Spinal cord (tissue), 10 donors: ENCODE measurements at places on chromosomes 7 and 10. TPM values are rescaled to one million over a fixed set of nuclear protein-coding genes. Genes with fewer than 3 reads are reported as not detected.

DNA sequence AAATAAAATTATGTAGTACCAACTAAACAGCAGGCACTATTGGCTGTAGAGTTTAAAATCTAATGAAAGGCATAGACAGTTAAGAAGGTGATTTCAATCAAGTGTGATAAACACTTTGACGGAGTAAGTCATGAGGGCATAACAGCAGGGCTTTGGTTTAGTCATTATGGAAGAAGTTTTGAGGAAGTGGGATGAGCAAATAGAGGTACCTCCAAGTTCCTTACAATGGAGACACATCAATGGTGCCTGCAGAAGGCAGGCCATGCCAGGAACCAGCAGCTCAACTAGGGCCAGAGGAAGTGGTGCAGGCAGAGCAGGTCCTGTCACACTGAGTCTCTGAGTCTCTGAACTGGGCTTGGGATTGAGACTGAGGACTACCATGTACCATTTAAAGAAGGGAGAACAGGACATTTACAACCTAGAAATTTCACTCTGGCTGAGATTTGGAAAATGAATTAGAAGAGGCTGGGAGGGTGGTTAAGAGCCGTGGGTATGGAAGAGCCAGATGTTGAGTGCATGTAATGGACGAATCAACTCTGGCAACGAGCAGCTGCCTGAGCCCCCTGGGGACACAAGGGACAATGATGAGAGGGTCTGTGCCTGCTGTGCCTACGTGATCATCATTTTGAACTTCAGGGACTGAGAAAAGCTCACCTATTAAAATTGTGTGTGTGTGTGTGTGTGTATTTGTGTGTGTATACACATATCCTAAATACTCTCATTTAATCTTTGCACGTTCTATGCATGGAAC lies 208.7 kb upstream of the POM121L12 start:
- no peak for DNase-seq

DNA sequence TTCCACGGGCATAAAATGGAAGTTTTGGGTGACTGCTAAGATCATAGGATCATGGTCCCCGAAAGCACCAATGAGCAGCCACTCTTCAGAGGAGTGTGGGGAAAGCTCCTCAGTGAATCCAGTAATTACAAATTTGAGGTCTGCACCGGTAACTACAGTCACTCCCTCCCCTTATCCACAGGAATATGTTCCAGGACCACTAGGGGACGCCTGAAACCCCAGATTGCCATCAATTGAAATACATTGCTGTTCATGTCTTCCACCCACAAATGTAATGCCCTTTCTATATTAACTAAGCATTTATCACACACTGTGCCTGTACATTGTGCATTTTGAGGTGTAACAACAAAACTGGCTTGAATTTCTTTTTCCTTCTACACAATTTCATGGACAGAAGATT lies 447.9 kb upstream of the PFKP start:
- peak; percentile 55 for DNase-seq

- DNase-seq = no peak
These were observed 376.2 kb upstream of the SEMA3C start for GRCh38 chr7:81294897-81295515.

GRCh38 chr10:128853537-128853936 lies 613.5 kb upstream of the MGMT start:
- DNase-seq = no peak

The SMO gene
- total RNA-seq = 17.0 TPM

The PPP1R3C gene
- 46.8 TPM for total RNA-seq

GRCh38 chr10:78849115-78849514 lies 219.7 kb upstream of the ZMIZ1 start:
- no peak for DNase-seq

DNA sequence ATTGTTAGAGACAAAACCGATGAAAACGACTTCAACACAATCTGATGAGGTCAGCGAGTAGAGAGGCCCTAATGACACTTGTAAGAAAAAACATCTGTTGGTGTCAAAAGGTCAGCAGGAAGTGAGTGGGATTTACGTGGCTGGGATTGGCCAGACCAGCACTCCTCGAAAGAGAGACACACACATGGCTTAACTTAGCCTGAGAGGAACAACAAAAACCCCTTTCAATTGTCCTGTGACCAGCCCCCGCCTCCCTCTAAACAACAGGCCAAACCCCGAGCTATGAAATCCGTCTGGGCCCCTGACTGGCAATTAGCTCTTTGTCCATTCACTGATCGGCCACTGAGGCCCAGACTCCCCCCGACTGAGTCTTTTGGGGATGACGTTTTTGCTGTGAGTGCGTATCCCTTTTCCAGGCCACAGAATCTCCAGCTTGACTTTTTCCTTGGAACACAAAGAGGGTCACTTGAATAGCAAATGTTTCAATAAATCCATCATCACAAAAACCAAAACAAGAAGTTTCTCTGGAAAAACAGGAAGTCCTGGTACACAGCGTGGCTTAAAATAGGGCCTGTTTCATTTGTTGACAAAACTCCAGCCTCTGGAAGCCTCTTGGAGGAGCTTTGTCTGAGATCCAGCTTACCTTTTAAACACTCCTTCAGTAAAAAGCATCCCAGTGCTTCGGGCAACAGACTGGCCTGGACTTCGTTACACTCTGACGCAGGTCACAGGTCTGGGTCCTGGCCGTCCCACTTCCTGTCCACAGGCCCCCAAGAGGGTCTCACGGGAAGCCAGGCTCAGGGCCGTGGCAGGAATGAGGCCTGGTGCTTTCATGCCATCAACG lies 103.0 kb downstream of the CTBP2 start:
- no peak for DNase-seq

- DNase-seq = no peak
These were observed 77.8 kb downstream of the TCERG1L start for GRCh38 chr10:131233611-131234258.

GRCh38 chr10:131979821-131980270 lies 1.9 kb downstream of the BNIP3 start:
- DNase-seq = no peak

GRCh38 chr7:22675917-22676343 lies 51.1 kb upstream of the IL6 start:
- DNase-seq = no peak

DNA sequence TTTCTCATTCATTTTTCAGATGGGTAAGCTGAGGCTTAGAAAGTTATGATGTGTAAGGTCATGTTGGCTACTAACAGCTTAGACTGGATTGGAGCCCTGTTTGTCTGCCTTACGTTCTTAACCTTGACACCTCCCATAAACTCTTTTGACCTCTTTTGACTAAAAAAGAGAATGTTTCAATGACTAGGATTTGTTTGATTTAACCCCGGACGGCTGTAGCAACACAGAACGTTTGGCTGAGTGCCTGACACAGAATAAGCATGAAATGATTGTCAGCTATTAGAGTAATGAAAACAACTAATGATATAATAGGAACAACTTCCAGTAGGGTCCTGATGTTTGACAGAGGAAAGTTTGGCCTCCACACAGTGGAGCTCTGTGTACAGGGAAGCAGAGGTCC lies 83.3 kb upstream of the PDZD8 start:
- DNase-seq = no peak

DNA sequence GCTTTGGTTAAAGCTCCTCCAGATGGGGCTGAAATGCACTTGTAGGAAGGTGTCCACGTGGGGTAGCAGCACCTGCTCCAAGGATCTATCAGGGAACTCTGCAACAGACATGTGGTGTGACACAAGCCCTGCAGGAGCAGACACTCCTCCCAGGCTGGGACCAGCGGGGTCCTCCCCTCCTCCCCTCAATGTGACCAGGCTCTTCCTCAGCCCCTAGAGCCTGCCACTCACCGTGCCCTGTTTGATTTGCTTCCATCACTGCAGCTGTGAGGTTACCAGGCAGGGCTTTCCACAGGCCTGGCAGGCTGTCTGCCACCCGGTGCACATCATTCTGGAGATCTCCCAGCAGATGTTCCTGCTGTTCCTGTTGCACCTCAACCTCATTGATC lies 13.4 kb downstream of the MMRN2 start:
- DNase-seq = no peak

- no peak for DNase-seq
These were observed 118.3 kb upstream of the SHH start for GRCh38 chr7:155930527-155930926.

GRCh38 chr7:110454713-110455112 lies 636.2 kb upstream of the LRRN3 start:
- DNase-seq = no peak

GRCh38 chr10:31464552-31464951 lies 145.5 kb downstream of the ZEB1 start:
- DNase-seq = peak; percentile 10

The CPEB3 gene
- total RNA-seq = 29.3 TPM

DNA sequence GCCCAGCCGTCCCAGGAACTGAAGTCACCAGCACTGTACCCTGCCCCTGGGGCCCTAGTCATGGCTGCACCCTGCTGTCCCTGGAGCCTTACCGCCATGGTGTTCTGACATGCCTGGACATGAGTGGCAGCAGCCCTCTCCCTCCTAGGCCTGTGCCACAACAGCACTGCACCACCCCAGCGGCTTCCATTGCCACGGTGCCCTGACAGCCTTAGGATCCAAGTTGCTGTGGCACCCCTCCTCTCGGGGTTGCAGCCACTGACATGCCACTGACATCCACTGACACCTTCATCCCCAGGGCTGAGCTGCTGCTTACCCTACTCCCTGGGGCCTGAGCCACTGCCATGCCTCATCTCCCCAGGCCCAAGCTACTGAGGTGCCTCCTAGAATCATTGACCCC lies 39.6 kb upstream of the SHH start:
- no peak for DNase-seq

DNA sequence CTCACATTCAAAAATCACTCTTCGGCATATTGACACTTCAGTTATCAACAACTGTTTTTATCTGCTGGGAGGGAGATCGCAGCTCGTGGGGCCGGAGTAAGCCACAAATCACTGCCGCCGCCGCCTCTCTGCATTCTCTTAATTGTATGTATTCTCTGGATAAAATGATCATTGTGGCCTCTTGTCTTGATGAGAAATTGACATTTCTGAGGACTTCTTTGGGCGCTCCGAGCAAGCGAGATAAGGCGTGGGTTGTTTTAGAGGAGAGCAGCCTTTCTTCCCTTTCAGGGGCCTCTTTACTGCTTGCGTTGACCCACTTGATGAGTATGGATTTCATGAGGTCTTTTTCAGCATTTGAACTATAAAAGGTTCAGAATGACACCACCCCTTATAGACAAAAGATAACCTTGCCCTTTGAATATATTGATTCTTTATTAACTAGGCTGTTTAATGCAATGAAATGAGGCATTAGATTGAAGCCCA lies 130.6 kb downstream of the EBF3 start:
- no peak for DNase-seq

DNA sequence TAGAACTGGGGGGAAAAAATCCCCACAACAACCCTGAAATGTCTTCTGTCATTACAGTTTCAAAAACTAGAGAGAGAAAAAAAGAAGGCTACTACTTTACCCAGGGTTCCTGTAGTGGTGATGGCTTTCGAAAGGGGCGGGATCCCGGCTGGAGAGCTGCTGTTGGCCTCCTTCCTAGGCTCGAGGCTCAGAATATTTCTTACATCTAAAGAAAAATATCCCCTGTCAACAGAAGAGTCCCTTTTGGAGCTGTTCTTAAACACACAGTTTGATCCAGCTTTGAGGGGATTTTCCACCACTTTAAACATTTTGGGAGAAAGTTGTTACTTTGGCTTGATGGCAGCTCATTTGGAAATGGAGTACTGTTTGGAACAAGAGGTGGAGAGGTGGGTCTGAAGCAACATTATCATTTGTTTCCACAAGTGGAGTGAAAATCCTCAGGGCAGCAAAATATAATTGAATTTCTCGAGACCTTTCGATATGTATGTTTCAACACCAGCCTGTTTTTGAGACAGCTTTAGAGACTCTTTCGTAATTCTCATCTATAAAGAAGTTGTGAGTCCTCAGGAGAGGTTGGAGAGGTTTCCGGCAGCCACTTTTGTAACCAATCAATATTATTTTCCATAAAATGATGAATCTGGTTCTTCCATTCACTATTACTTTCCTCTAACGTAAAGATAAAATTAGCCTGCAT lies 5.1 kb downstream of the HOXA13 start:
- no peak for DNase-seq

The MSANTD7 gene
- 18.2 TPM for total RNA-seq

- no peak for DNase-seq
These were observed 32.5 kb upstream of the RBM33 start for GRCh38 chr7:155611808-155612447.

DNA sequence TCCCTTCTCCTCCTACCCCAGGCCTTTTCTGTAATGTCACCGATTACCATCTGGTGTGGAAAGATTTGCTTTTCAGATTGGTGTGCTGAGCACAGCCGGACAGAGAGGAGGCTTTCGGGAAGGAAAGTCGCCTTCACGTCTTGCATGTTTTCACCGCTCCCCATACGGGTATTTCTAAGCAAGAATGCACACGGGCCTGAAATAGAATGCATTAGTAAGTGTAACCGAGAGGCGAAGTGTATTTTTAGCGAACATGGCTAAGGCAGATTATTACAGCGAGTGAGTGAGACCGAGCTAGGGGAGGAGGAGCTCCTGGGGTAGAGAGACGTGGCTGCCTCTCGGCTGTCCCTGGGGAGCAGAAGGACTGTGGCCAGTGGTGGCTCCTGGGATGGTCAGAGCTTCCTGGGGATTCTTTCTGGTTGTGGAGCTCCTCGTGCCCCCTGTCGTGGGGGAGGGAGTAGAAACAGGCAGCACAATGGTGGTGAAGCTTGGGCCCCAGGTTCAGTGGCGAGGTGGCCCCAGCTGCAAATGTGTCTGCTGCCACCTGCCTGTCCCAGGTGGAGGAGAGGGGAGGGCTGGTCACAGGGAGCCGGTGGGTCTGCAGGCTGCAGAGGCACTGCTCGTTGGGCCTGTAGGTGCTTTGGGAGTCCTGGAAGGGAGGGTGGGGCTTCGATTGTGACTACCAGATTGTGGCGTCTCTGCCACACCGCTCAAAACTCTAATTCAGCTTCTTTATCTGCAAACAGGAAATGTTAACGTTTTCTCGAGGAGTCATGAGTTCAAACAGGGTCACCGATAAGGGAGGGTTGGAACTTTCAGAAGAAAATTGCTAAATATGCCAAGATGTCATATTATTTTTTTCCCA lies 135.8 kb downstream of the CAMK1D start:
- peak; percentile 59 for DNase-seq

DNA sequence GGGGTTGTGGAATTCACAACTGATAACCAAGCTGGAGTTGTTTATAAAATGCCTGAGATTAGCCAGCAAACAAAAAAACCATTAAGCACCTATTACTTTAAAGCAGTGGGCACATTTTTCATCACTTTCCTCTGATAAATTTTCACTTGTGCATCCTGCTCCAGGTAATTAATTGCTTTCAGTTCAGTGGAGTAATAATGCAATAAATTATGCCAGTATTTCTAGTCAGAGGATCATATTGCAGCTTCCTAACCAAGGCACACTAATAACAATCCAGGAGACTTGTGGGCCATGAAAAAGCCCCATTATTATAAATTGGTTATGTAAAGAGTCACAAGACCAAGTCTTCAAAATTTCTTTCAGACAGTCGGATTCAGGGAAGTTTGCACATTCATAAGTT lies 193.2 kb downstream of the LRMDA start:
- no peak for DNase-seq

DNA sequence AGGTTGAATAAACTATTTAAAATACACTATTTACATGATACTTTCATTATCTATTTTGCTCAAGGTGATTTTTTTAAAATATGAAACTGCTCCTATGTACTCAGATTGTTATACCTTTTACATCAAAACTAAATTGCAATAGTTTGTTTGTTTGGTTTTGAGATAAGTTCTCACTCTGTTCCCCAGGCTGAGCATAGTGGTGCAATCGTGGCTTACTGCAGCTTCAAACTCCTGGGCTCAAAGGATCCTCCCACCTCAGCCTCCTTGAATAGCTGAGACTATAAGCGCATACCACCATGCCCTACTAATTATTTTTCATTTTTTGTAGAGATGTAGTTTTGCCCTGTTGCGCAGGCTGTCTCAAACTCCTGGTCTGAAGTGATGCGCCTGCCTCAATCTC lies 12.7 kb downstream of the TAS2R60 start:
- DNase-seq = no peak

- DNase-seq = no peak
These were observed at the start of gene CLEC5A for GRCh38 chr7:141946796-141947195. CLEC5A (minus strand) TSS chr7:141946974; CDS start chr7:141946292, 682 bp downstream.

The TMEM236 gene
- total RNA-seq = 0.44 TPM
